ENCODE measurements at places on chromosomes 3 and 15.

- peak; percentile 7 for DNase-seq
These were observed 411.0 kb upstream of the NR2F2 start for GRCh38 chr15:95919460-95919859.

- DNase-seq: no peak
These were observed 2.7 kb downstream of the TTC21A start for GRCh38 chr3:39110041-39110639.

DNA sequence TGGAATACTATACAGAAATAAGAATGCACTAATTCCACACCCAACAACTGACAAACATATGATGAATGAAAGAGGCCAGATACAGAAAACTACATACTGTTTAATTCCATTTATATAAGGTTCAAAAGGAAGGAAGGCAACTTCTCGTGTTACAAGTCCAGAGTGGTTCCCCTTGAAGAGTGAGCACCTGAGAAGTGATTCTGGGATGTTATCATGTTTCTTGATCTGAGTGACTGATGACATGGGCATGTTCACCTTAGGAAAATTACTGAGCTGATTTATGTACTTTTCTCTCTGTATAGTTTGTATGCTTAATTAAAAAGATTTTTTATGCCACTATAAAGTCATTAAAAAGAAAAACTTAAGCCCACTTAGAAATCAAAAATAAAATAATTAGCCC, 13.6 kb downstream of the CCDC12 start:
- no peak for DNase-seq

DNA sequence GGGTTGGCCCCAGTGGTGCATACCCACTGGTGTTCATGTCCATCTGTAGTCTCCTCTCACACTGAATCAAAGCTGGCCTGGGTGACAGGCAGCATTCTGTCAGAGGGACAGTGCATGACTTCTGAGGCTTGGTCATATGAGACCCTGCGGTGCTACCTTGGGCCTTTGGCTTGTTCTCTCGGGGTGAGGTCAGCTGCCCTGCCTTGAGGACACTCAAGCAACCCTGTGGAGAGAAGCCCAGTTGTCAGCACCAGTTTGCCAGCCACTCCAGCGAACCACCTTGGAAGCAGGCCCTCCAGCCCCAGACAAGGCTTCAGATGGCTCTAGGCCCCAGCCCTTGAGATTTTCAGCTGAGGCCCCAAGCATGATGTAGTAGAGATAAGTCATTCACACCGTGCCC, 16.9 kb upstream of the RAB7A start:
- DNase-seq: no peak

GRCh38 chr3:195131176-195131575, 139.8 kb downstream of the XXYLT1 start:
- DNase-seq: no peak

GRCh38 chr3:42747581-42747980, 25.5 kb downstream of the CCDC13 start:
- no peak for DNase-seq

Measured in fibroblast of the aortic adventitia (primary cell).